Body of pancreas (tissue), 4 donors: ENCODE measurements at places on chromosomes 5 and 9. TPM values are rescaled to one million over a fixed set of nuclear protein-coding genes. Genes with fewer than 3 reads are reported as not detected.

The WWC1 gene
- 49.4 TPM for total RNA-seq

The SLC12A2 gene
- 28.0 TPM for total RNA-seq

The POLR3G gene
- 1.6 TPM for total RNA-seq

- no peak overlapping the region for H3K4me3 ChIP-seq
- no peak for DNase-seq
Observed at GRCh38 chr5:135304352-135305221, 94.4 kb downstream of the MACROH2A1 start.

DNA sequence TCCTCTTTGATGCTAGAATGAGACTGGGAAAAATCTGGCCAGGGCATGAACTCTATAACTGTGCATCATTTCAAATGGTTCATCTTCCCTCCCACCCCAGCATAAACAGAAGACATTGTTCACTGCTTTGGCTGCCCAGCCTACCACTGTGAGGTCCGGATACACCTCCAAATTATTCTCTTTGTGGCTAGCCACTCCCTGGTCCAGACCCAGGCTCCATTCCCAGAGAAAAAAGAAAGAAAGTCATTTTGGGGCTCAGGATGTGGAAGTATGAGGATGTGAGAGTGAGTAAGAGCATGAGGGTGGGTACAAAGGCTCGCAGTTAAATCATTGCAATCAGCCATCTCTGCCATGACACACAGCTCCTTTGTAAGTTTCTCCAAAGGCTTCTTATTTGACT is 559.2 kb downstream of the PSAT1 start:
- no peak overlapping the region for H3K27ac ChIP-seq
- no peak overlapping the region for H3K4me3 ChIP-seq
- H3K27me3 ChIP-seq: no peaks in the 10 kb centered on the region
- no peaks in the 10 kb centered on the region for H3K4me1 ChIP-seq
- no peak for DNase-seq
- no peaks in the 10 kb centered on the region for H3K36me3 ChIP-seq

The PCDHB13 gene
- total RNA-seq: 7.6 TPM

DNA sequence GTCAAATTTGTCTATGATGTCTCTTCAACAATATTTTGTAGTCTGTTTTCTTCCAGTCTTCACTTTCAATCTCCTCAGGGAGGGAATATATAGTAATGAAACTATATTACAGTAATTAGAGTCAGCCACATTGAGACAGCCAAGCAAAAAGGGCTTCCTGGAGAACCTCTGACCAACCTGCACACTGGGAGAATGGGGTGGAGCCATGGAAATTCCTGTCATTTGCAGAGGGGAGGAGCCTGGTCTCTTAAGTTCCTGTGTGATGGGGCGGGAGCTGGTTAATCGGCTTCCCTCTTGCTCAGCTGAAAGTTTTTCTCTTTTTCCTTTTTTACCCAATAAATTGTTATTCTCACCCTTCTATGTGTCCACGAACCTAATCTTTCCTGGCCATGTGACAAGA is 1220.0 kb downstream of the PTPRD start:
- DNase-seq: no peak
- H3K4me3 ChIP-seq: no peak overlapping the region
- no peak overlapping the region for H3K27ac ChIP-seq
- H3K36me3 ChIP-seq: no peaks in the 10 kb centered on the region
- H3K27me3 ChIP-seq: no peaks in the 10 kb centered on the region

The NUTM2F gene
- not detected for total RNA-seq

DNA sequence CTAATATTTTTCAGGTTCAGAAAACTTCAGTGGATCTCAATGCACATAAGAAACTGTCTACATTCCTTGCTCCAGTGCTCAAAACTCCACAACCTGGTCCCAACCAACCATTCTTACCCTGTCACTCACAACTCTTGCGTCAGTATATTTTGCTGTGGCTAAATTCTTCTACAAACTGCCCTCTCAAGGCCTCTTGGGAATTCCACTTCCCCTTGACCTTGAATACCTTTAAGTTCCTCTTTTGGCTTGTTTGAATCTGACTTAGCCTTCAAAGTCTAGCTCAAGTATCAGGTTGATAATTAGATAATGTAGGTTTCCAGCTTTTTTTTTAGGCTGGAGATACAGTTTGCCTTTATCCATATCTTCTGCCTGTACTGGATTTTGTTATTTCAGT is 128.3 kb downstream of the SLF1 start:
- no peaks in the 10 kb centered on the region for H3K27me3 ChIP-seq
- no peak overlapping the region for H3K4me3 ChIP-seq
- DNase-seq: no peak
- H3K27ac ChIP-seq: no peak overlapping the region

DNA sequence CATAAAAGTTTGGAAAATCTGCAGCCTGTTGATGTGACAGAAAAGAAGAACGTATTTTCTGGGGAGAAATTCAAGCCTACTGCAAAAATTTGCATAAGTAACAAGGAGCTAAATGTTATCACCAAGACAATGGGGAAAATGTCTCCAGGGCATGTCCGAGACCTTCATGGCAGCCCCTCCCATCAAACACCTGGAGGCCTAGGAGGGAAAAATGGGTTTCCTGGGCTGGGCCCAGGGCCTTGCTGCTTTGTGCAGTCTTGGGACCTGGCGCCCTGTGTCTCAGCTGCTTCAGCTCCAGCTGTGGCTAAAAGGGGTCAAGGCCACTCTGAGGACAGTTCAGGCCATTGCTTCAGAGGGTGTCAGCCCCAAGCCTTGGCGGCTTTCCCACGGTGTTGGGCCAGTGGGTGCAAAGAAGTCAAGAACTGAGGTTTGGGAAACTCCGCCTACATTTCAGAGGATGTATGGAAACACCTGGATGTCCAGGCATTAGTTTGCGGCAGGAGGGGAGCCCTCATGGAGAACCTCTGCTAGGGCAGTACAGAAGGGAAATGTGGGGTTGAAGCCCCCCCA is 13.1 kb downstream of the CERT1 start:
- no peak for DNase-seq
- H3K27ac ChIP-seq: no peak overlapping the region
- no peak overlapping the region for H3K4me3 ChIP-seq

The PCDHA9 gene
- total RNA-seq: 1.3 TPM

DNA sequence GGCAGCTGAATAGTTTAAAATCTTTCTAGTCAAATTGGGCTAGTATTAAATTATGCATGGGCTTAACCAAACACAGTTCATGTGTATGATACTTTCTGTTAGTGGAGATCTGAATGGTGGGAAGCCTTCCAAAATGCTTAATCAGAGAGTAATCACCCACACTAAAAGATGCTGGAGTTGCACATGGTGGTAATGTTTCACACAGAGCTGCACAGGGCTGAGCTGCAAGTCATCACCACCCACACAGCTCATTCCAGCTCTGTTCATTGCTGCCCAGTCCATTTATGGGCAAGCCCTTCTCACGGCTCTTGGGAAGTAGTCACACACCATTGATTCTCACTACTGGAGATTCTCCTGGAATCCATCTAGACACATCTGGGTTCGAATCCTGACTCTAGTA is 351.5 kb upstream of the KCNN2 start:
- no peak overlapping the region for H3K27ac ChIP-seq
- H3K4me3 ChIP-seq: no peak overlapping the region
- DNase-seq: no peak
- H3K36me3 ChIP-seq: no peaks in the 10 kb centered on the region

GRCh38 chr5:76468635-76469425 is 65.7 kb downstream of the IQGAP2 start:
- H3K27ac ChIP-seq: no peak overlapping the region
- no peak overlapping the region for H3K4me3 ChIP-seq
- no peaks in the 10 kb centered on the region for H3K36me3 ChIP-seq
- no peak for DNase-seq

The WDR38 gene
- not detected for total RNA-seq

DNA sequence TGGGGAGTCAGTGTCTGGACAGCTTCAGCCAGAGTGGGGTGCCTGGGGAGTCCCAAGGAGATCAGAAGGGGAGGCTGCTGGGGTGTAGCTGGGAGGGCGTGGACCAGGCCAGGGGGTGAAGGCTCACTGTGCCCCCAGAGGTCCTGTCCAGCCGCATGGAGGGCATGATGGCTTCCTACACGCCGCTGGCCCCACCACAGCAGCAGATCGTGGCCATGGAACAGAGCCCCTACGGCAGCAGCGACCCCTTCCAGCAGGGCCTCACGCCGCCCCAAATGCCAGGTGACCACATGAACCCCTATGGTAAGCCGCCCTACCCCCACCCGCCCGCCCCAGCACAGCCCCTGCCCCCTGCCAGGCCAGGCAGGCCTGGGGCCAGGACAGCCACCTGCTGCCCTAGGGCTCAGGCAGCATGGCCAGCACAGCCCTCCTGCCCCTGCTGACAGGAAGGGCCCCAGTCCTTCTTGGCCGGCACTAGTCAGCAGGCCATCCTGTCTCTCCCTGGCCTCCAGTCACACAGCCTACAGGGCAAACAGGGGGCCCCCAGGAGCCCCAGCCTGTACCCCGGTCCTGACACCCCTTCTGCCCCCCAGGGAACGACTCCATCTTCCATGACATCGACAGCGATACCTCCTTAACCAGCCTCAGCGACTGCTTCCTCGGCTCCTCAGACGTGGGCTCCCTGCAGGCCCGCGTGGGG is 82.1 kb downstream of the LMX1B start:
- H3K27me3 ChIP-seq: no peaks in the 10 kb centered on the region
- no peak for DNase-seq
- H3K36me3 ChIP-seq: no peaks in the 10 kb centered on the region
- no peak overlapping the region for H3K4me3 ChIP-seq
- no peak overlapping the region for H3K27ac ChIP-seq

The LCN15 gene
- not detected for total RNA-seq

The KCTD16 gene
- total RNA-seq: 4.3 TPM

The GRM6 gene
- total RNA-seq: not detected

The SPAG8 gene
- total RNA-seq: 1.6 TPM

DNA sequence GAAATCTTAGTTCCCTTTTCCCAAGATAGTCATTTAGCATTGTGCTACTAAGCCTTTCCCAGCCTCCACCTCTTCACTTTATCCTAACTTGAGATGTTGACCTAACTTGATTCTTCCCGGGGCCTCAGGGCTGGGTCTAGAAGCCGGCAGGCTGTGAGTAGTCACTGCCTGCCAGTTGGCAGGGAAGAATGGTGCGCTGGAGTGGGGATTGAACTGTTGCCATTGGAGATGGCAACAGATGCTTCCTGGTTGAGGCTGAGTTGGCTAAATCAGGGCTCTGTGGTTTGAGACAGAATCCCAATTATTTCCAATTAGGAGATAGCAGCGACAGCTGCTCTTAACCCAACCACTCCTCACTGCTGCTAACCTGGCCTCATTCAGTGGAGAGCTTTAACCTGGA is 343.1 kb downstream of the BRINP1 start:
- DNase-seq: peak; percentile 15
- no peak overlapping the region for H3K27ac ChIP-seq
- no peaks in the 10 kb centered on the region for H3K4me1 ChIP-seq
- no peak overlapping the region for H3K4me3 ChIP-seq
- no peaks in the 10 kb centered on the region for H3K36me3 ChIP-seq

The LCN1 gene
- total RNA-seq: not detected

The NXNL2 gene
- not detected for total RNA-seq

The MSMP gene
- total RNA-seq: not detected

DNA sequence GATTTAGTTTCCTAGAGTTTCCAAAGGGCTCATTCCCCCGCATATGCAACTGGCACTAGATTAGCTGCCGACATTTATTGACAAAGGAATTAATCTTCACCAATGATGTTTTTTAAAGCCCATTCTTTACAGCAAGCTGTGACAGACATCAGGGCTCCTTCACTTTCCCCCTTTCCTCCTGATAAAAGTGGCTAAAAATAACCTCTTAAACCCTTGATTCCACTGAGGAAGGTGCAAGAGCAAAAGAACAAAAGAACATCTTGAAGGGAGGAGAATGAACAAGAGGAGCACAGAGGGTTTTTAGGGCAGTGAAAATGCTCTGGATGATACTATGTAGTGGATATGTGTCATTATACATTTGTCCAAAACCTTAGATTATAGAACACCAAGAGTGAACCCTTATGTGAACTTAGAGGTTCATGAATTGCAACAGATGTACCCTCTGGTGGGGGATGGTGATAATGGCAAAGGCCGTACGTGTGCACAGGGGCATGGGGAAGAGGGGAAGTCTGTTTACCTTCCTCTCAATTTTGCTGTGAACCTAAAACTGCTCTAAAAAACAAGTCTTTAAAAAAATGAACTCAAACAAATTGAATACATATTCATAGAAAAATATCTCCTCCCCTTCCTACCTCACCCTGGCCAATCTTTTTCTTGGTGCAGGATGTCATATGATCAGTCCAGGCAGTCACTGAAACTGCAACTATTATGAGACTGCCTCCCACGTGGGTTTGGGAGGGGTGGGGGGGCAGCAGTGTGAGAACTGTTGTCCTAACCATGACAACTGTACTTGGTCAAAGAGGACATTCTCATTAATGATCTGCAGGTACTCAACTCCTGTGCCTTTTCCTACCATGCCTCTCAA is 83.0 kb downstream of the MARCHF3 start:
- H3K36me3 ChIP-seq: no peaks in the 10 kb centered on the region
- H3K27ac ChIP-seq: no peak overlapping the region
- H3K27me3 ChIP-seq: no peaks in the 10 kb centered on the region
- peak; percentile 22 for DNase-seq

The BHMT gene
- total RNA-seq: not detected

- peaks cover 7% of the 10 kb centered on the region for H3K4me1 ChIP-seq
- no peaks in the 10 kb centered on the region for H3K27me3 ChIP-seq
- H3K27ac ChIP-seq: no peak overlapping the region
- no peaks in the 10 kb centered on the region for H3K36me3 ChIP-seq
- no peak overlapping the region for H3K4me3 ChIP-seq
Observed at GRCh38 chr9:99438596-99438995, 216.5 kb downstream of the SEC61B start.

DNA sequence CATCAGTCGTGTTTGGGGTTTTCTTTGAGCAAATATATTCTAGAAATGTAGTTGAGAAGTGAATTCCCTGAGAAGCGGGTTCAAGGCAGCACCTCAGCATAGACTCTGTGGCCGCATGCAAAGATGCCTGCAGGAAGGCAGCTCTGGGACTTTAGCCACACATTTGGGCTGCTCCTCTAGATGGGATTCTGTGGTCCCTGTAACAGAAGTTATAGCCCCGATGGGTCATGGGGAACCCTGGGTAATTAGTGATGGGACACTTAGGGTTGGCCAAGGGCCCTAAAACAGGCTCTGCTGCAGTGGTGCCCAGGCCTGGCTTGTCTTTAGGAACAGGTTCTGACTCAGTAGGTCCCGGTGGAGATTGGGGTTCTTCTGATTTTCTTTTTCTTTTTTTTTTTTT is 36.8 kb downstream of the PHF2 start:
- DNase-seq: peak; percentile 2
- no peaks in the 10 kb centered on the region for H3K27me3 ChIP-seq
- H3K4me3 ChIP-seq: no peak overlapping the region

GRCh38 chr5:32942225-32942989 is 231.3 kb downstream of the NPR3 start:
- H3K27ac ChIP-seq: no peak overlapping the region
- no peaks in the 10 kb centered on the region for H3K27me3 ChIP-seq
- peak; percentile 13 for DNase-seq

The UGT3A1 gene
- total RNA-seq: not detected

DNA sequence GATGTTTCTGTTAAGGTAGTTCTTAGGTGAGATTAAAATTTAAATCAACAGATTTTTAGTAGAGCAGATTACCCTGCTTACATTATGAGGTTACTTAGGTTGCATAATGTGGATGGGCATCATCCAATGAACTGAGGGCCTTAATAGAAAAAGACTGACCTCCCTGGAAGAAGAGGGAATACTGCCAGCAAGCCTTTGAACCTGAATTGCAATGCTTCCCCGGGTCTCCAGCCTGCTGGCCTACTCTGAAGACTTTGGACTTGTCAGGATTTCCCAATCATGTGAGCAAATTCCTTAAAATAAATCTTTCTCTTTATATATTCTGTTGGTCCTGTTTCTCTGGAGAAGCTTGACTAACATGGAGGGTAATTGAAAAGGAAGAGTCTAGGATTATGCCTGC is 542.1 kb upstream of the ARRDC3 start:
- H3K36me3 ChIP-seq: no peaks in the 10 kb centered on the region
- no peak for DNase-seq
- no peak overlapping the region for H3K4me3 ChIP-seq
- no peaks in the 10 kb centered on the region for H3K4me1 ChIP-seq
